ENCODE measurements at places on chromosomes 13 and 19. TPM values are rescaled to one million over a fixed set of nuclear protein-coding genes. Genes with fewer than 3 reads are reported as not detected.

DNA sequence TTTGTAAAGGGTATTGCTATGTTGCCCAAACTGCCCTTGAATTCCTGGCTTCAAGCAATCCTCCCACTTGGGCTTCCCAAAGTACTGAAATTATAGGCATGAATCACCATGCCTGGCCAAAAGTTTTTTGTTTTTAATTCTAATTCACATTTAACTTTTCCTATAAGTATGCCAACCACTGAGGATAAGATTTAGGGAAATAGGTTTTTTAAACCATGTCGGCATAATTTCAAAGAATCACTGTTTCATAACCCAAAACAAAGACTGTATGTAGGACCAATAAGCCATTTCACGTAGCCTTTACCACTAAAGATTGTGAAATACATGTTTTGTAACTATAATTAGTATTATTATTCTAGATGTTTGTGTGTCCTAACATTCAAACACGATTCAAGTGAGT is 8.2 kb downstream of the ZDHHC20 start:
- DNase-seq: no peak

- no peak for DNase-seq
These were observed 60.9 kb downstream of the RYR1 start for GRCh38 chr19:38494379-38494778.

- DNase-seq: no peak
These were observed 17.4 kb downstream of the ZNF579 start for GRCh38 chr19:55563261-55563690.

- DNase-seq: no peak
These were observed 4.3 kb downstream of the HRC start for GRCh38 chr19:49150944-49151243.

GRCh38 chr13:40993987-40994386 is 25.1 kb downstream of the ELF1 start:
- no peak for DNase-seq

FCAR gene
- total RNA-seq: not detected
